GM12864 (cell line): ENCODE measurements at places on chromosomes 4 and X.
A peak's percentile ranks its signal among the peaks of the same experiment; 100 is the strongest.

GRCh38 chrX:131424895-131425294 lies 119.0 kb upstream of the OR13H1 start:
- DNase-seq, result no peak

- no peak for DNase-seq
Measured at GRCh38 chrX:84907324-84907968, 96.2 kb upstream of the APOOL start.

- no peak for DNase-seq
Measured at GRCh38 chr4:175422331-175422730, 389.7 kb downstream of the GPM6A start.

DNA sequence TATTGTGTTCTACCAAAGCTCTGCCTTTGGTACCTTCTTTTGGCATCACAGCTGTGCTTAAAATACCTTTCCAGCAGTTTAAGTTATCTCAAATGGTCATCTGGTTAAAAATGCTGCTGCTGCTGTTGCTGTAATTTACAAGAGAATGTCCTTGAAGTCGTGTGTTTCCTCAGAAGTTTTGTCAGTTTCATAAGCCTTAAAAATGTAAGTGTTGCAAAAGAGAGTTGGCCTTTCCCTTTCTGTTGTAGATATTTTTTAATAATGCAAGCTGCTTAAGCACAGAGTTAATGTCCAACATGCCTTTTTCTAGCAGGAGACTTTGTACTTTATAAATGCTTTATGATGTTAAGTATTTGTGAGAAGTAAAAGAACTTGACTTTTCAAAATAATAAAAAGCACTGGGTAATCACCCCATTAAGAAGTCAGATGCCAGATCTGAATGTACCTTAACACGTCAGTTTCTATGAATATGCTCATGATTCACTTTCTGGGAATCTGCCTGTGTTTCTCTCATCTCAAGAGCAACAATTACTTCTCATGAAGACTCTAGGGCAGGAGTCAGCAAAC lies 35.3 kb upstream of the TENM3 start:
- DNase-seq, result no peak

GRCh38 chr4:145061318-145061920 lies 36.6 kb downstream of the ANAPC10 start:
- DNase-seq, result peak; percentile 35

DNA sequence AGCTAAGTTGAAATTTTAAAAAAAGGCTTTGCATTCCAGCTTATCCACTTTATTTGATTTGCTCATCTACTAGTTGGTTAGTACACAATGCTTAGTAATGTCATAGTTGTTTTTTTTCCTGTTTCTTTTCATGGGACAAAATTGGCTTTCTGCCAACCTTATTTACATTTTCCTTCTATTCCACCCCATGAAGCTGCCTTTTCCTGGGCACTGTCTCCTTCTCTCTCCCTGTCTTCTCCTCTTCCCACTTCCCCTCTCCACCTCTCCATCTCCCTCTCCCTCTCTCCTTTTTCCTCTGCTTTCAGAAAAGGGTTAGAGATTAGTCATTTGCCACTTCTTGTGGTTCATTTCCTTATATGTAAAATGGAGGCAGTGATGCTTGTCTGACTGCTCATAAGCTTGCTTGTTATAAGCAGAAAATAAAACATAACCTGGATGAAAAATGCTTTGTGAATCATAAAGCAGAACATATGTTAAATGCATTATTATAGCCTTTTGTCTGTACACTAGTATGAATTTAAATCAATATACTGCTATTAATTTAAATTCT lies 181.9 kb downstream of the CEP135 start:
- no peak for DNase-seq

DNA sequence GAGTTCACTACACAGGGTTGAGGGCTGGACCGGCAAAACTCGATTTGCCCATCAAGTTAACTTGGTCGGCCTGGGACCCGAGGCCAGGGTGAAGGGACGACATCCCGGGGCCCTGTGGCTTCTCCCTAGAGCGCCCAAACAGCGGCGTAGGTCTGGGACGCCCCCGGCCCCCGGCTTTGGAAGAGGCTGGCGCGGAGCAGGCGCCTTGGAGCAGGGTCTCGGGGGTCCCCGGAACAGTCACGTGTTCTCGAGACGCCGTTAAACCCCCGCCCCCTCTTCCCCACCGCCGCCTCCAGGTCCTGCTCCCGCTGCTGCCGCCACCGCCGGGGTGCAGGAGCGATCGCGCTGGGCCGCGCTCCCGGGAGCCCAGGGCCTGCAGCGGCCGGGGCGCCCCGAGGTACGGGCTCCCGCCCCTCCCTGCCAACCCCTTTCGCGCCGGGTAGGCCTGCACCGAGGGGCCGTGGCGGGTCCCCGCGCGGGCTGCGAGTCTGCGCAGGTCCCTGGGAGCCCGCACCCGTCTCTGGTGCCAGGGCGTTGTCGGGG lies at the start of gene NPY5R:
NPY5R (plus strand) TSS at position 289 of the 543 bp plus-strand sequence. CDS start 6,382 bp downstream, outside the sequence.
- DNase-seq, result no peak

DNA sequence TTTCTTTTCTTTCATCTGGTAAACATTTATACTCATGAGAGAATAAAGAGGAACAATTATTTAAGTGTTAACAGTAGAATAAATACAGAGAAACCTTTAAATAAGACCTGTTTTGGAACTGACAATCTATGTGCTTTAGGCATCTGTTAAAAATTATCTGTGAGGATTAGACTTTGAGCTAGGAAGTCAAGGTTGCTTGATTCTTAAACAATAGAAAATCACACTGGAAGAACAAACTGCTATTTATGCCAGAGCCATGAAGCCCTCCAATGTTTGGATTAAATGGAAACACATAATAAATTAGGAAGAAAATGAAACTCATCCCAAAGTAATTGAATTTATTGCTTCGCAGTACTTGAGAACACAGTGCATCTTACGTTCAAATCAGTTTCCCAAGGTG lies 207.2 kb upstream of the NPY2R start:
- DNase-seq, result no peak

- DNase-seq, result no peak
Measured at GRCh38 chr4:3310301-3311094, 17.7 kb downstream of the RGS12 start.

GRCh38 chrX:8987672-8988250 lies 46.2 kb downstream of the FAM9B start:
- DNase-seq, result no peak

- no peak for DNase-seq
Measured at GRCh38 chr4:6524436-6524835, 50.6 kb upstream of the MAN2B2 start.

- no peak for DNase-seq
Measured at GRCh38 chrX:102067966-102068723, 57.3 kb upstream of the TCEAL2 start.

DNA sequence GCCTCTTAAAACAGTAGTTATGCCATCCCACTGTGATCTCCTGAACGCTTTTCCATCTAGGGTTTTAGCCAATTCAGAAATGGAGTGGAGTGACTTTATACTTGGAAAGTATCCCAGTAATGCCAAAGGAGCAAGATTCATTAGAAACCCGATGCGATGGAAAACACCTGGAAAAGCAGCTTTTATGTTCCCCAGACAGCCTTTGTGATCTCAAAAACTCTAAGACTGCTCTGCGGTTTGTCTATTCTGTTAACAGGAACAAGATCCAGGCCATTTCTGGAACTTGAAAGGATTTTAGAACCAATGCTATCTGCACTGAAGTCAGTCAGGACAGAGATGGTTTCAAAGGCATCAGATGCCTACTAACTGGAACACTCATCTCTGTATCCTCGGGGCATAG lies 145.1 kb downstream of the APBB2 start:
- DNase-seq, result no peak

DNA sequence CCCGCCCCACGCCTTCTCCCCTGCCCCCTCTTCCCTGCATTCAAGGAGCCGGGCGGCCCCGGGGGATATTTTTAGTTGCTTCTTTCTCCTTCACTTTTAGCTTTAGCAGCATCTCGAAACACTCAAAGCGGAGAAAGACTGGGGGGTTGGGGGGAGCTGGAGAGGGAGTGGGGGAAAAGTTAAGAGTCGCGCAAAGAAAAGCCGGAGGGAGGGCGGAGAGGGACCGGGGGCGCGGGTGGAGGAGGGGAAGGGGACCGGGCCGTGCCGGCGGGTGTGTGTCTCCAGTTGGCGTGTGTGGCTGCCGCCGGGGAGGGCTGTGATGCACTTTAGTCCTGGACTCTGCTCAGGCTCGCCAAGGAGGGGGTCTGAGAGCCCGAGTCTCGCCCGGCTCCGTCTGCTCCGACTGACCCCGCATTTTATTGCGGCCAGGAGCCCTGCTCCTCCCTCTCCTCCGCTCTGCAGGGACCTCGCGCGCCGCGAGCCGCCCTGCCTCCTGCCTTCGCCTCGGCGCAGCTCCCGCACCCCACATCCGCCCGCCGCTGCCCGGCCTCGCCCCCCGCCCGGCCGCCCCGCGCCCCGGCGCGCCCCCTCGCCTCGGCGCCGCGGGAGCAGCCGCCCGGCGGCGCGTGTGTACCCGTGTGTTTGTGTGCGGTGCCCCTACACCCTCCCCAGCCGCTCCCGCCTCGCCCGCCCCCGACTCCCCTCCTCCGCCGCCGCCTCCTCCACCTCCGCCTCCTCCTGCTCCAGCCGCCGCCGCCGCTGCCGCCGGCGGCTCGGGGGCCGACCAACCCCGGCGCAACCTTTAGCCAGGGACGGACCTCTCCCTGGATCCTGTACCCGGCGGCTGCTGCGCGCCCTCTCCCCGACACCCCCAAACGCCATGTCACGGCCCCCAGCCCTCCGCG lies 1.4 kb downstream of the ZNF827 start:
- no peak for DNase-seq

GRCh38 chr4:111797455-111798163 lies 347.6 kb upstream of the FAM241A start:
- DNase-seq, result no peak

- DNase-seq, result no peak
Measured at GRCh38 chr4:106695501-106696262, 327.1 kb upstream of the GIMD1 start.

GRCh38 chrX:130030826-130031225 lies 48.4 kb downstream of the BCORL1 start:
- no peak for DNase-seq

DNA sequence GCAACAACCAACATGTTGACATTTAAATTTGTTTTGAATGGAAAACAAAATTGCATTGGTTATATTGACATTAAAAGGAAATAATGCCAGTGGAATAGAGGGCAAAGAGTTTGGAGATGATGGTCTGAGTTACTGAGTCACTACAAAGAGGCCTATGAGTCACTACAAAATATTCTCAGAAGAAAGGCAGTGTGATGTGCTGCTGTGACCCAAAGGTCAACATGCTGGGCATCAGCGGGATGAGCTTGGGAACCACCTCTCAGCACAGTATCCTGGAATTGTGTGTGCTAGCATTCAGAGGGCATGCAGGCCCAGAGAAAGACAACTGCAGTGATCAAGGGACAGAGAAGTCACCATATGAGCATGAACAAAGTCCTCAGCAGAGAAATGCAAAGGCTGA lies 2.8 kb downstream of the CMC4 start:
- no peak for DNase-seq

DNA sequence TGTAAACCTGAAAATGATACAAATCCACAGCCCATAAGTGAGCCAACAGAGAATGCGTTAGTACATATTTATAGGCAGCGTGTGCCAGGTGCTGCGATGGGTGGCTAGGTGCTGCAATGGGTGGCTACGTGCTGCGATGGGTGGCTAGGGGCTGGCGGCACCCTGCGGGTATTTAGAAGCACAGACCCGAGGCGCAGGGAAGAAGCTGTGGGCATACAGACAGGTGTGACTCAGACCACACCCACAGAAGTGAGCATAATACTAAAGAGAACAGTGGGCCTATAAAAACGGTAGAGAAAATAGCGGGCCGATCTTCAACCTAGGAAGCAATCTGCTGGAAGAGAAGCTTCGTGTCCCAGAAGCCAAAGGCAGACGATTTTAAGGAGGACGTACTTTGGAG lies 81.1 kb downstream of the FAT1 start:
- no peak for DNase-seq

- no peak for DNase-seq
Measured at GRCh38 chrX:41273638-41274037, 60.3 kb upstream of the DDX3X start.

DNA sequence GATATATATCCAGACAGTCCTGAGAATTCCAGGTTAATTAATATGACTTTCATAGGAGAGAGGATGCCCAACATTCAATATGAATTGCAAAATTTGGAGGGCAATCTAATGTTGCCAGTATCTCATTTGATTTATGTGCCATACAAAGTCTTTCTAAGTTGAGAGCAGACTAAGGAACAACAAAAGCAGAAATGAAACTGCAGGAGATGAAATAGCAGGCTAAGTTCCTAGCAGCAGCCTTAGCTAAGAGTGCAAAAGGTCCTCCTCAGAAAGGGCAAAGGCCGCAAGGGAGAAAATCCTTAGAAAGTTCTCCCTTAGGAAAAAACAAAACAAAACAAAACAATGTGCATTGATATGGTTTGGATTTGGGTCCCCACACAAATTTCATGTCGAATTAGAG lies 602.9 kb upstream of the HTR2C start:
- no peak for DNase-seq

DNA sequence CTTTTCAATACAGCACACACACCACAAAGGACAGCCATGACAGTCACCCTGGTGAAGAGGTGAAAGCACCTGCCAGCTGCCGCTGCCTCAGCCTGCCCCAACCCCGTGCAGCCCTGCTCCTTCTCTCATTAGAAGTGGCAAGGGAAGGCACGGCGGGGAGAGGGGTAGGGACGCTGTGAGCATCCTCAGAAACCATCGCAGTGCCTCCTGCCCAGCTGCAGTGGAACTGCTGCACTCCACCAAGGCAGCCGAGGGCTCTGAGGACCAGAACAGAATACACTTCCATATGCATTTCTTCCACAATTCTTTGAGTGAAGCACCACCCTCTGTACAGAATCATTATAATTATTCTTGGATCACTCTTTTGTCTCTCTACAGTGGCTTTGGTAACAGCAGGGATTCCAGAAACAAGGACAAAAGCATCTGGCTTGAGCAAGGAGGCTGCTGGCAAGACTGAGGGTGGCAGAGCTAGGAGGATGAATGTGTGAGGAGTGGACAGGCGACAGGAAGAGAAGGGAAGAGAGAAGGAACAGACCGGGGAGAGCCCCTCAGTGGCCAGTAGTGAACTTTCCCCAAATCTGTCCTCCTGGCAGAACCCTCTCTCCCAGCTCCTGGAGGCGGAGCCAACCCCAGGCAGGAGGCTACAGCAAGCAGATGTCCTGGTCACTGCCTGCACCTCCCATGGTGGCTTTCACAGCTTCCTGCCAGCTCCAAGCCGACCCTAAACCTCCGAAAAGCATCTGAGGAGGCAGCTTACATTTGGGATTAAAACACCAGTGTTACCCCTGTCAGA lies 73.2 kb downstream of the MTNR1A start:
- DNase-seq, result no peak

- no peak for DNase-seq
Measured at GRCh38 chr4:10582059-10582686, 102.4 kb downstream of the CLNK start.

- DNase-seq, result no peak
Measured at GRCh38 chrX:148185631-148186030, 204.5 kb downstream of the FMR1NB start.

- DNase-seq, result no peak
Measured at GRCh38 chr4:14667624-14668151, 334.6 kb upstream of the CPEB2 start.
